Ovary (tissue), 10 donors: ENCODE measurements at places on chromosomes 7 and 10. TPM values are rescaled to one million over a fixed set of nuclear protein-coding genes. Genes with fewer than 3 reads are reported as not detected.

DNA sequence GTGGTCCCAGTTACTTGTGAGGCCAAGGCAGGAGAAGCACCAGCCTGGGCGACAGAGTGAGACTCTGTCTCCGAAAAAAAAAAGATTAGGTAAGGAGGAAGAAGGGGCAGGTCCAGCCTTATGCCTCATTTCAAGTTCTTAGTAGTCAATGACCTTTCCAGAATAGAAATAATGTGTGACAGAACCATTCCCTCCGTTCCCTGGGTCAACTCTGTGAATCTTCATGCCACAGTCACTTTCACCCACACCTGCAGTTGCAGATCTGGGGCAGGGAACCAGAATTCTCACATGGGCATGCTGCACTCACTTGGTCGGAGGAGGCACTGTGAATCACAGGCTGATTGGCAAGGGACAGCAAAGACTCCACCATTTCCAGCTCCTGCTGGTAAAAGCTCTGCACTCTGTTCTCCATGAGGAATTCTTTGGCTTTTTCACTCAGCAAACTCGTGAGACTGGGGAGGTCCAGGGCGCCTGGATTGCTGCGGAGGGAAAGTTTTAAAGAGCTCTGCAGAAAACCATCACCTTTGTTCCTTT, 20.7 kb downstream of the STN1 start:
- no peak for DNase-seq

ANXA8 gene
- 1.2 TPM for polyA plus RNA-seq

XRCC2 gene
- polyA plus RNA-seq, result 0.69 TPM

ZMIZ1 gene
- 40.3 TPM for polyA plus RNA-seq
